ENCODE measurements at places on chromosomes 3 and 15.
A peak's percentile ranks its signal among the peaks of the same experiment; 100 is the strongest.

GRCh38 chr15:89858661-89859458 lies 34.9 kb downstream of the AP3S2 start:
- no peaks in the 10 kb centered on the region for H3K36me3 ChIP-seq
- H3K4me3 ChIP-seq = no peak overlapping the region
- no peaks in the 10 kb centered on the region for H3K27me3 ChIP-seq
- no peaks in the 10 kb centered on the region for H3K4me1 ChIP-seq
- no peak overlapping the region for H3K27ac ChIP-seq

DNA sequence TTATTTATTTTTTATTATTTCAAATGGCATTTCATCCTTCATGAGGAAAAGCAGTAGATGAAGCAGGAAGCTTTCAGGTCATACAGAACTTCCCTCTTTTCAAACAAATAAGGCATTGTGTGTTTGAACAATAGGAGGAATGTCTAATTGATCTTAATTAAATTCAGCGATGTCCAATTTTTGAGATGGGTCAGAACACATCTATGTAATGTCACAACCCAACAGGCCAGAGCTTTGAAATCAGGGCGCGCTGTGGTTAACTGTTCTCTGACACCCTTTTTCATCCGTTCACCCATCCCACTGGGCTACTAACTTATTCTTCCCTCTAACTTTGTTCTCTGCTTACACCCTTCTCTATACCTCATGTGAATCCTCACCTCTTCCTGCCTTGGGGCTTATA lies 510.5 kb downstream of the FOXP1 start:
- no peaks in the 10 kb centered on the region for H3K36me3 ChIP-seq
- no peak overlapping the region for H3K27ac ChIP-seq
- no peaks in the 10 kb centered on the region for H3K27me3 ChIP-seq
- DNase-seq = no peak

DNA sequence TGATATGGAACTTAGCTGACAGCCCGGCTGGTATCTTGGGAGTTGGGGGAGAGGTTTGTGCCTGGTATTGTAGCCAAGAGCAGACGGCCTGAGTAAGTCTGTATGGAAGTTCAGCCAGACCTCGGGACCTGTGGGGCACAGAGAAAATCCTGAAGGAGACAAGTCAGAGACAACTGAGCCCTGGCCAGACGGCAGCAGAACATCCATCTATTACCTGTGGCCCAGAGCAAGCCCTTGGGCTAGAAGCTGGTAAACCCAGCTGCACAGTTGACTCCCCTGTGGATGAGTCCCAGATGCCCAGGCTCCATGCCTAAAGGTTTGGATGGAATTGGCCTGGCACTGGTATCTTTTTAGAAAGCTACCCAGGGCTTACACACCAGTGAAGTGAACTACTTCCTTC lies 70.4 kb upstream of the DLG1 start:
- no peak overlapping the region for H3K27ac ChIP-seq
- no peak for DNase-seq
- H3K36me3 ChIP-seq = no peaks in the 10 kb centered on the region
- H3K4me1 ChIP-seq = peaks cover 8% of the 10 kb centered on the region
- H3K27me3 ChIP-seq = no peaks in the 10 kb centered on the region

- no peak overlapping the region for H3K4me3 ChIP-seq
- no peaks in the 10 kb centered on the region for H3K4me1 ChIP-seq
- no peaks in the 10 kb centered on the region for H3K27me3 ChIP-seq
- no peak overlapping the region for H3K27ac ChIP-seq
Observed at GRCh38 chr3:160279657-160280056, 54.4 kb downstream of the C3orf80 start.

DNA sequence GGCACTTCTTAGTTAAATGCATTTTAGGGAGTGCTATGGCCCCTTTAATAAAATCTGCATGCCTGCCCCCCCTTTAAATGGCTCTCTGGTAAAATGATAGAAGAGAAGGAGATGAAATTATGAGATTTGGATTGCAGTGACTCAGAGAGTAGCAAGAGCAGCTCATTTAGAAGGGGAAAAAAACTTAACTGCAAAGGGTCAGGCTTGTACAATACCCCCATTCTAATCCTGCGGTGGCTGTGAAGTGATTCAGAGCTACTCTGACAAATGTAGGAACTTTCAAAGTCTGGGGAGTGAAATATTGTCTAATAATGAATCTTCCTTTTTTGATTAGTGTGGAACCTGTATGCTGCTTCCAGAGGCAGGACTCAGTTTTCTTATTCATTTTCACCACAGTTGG lies 44.1 kb upstream of the TBC1D23 start:
- H3K27ac ChIP-seq = no peak overlapping the region
- H3K4me3 ChIP-seq = no peak overlapping the region
- no peaks in the 10 kb centered on the region for H3K4me1 ChIP-seq
- no peaks in the 10 kb centered on the region for H3K27me3 ChIP-seq
- DNase-seq = no peak
- no peaks in the 10 kb centered on the region for H3K36me3 ChIP-seq

DNA sequence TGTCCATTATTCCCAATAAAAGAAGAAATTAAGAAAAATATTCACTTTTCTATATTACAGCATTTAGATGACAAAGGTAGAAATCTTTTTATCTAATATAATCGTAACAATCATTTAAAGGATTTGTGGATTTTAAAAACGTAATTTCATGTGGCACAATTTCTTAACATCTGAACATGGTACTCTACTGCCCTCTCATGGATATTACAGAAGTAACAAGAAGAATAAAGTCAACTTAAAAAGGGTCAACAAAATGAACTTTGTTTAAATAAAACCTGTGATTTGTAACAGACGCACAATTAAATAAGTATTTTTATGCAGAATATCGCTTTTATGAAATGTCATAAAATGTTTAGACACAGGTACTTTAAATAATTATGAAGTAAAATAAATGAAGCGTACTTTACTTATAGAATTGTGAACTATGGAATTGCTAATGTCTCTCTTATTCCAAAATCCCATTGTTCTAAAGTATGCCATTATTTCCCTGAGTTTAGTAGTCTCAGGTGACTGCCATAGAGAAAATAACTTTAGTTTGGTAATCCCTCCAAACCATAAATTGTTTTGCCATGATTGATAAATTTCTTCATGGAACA lies 366.8 kb upstream of the ZNF385D start:
- H3K27me3 ChIP-seq = no peaks in the 10 kb centered on the region
- no peak overlapping the region for H3K27ac ChIP-seq
- H3K36me3 ChIP-seq = no peaks in the 10 kb centered on the region
- no peak overlapping the region for H3K4me3 ChIP-seq

GRCh38 chr3:29026959-29027358 lies 253.9 kb upstream of the RBMS3 start:
- no peak for DNase-seq
- H3K27me3 ChIP-seq = no peaks in the 10 kb centered on the region
- no peak overlapping the region for H3K4me3 ChIP-seq
- no peaks in the 10 kb centered on the region for H3K4me1 ChIP-seq
- H3K27ac ChIP-seq = no peak overlapping the region

GRCh38 chr15:91357486-91357885 lies 257.4 kb downstream of the SV2B start:
- H3K4me1 ChIP-seq = no peaks in the 10 kb centered on the region
- peaks cover 5% of the 10 kb centered on the region for H3K27me3 ChIP-seq
- DNase-seq = no peak
- no peaks in the 10 kb centered on the region for H3K36me3 ChIP-seq
- no peak overlapping the region for H3K27ac ChIP-seq

GRCh38 chr3:168524129-168524528 lies 428.4 kb upstream of the GOLIM4 start:
- no peak overlapping the region for H3K4me3 ChIP-seq
- no peaks in the 10 kb centered on the region for H3K27me3 ChIP-seq

DNA sequence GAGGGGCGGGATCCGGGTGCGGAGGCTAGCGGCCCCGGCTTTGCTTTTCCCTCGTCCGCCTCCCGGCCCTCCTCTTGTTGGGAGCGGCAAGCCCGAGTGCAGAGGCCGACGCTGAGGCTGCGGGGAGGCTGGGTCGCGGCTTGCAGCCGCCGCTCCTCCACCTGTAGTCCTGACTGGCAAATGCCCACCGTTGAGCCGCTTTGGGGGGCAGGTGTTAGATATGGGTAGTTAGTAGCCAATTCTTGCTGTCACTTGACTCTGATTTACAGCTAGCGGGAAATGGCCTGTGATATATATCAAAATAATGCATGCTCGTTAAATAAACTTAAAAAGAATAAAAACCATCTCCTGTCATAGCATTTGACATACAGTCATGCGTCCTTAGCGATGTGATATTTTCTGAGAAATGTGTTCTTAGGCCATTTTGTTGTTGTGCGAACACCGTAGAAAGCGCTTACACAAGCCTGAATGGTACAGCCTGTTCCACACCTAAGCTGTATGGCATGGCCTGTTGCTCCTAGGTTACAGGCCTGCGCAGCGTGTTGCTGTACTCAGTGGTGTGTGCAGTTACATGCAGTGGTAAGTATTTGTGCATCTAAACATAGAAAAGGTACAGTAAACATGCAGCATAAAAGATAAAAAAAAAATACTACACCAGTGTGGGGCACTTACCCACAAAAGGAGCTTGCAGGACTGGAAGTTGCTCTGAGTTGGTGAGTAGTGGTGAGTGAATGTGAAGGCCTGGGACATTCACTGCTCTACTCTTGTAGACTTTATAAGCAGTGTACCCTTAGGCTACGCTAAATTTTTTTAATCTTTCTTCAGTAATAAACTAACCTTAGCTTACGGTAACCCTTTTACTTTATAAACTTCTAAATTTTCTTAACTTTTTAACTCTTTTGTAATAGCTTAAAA lies 873 bp downstream of the CAPN7 start:
- H3K4me1 ChIP-seq = peaks cover 19% of the 10 kb centered on the region
- no peak for DNase-seq
- H3K4me3 ChIP-seq = peak overlapping the region; percentile 74
- H3K27ac ChIP-seq = peak overlapping the region; percentile 94

GRCh38 chr3:47478022-47478421 lies 2.3 kb upstream of the SCAP start:
- DNase-seq = no peak
- H3K27me3 ChIP-seq = no peaks in the 10 kb centered on the region
- no peak overlapping the region for H3K4me3 ChIP-seq

GRCh38 chr3:19901918-19902317 lies 32.1 kb downstream of the EFHB start:
- no peak overlapping the region for H3K4me3 ChIP-seq
- DNase-seq = no peak
- H3K36me3 ChIP-seq = no peaks in the 10 kb centered on the region

- no peaks in the 10 kb centered on the region for H3K27me3 ChIP-seq
- H3K4me3 ChIP-seq = no peak overlapping the region
- no peaks in the 10 kb centered on the region for H3K36me3 ChIP-seq
- no peak overlapping the region for H3K27ac ChIP-seq
Observed at GRCh38 chr3:24591191-24591590, 96.5 kb upstream of the THRB start.

DNA sequence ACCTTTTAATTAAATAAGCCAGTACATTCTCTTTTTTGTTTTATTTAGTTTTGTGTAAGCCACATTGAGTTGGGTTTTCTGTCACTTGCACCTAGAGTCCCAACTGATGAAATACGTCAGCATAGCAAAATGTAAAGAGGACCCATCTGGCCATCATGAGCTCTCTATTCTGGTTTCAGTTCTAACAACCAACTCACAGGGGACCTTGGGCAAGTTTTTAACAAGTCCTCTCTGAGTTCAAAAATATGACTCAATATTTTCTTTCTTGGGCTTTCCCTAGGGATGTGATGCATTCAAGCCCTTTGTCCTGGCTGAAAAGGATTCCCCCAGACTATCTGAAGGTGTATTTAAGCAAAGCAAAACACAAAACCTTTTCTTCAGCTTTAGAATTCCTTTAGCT lies 32.9 kb downstream of the PLCH1 start:
- no peak overlapping the region for H3K27ac ChIP-seq
- H3K27me3 ChIP-seq = no peaks in the 10 kb centered on the region
- H3K36me3 ChIP-seq = no peaks in the 10 kb centered on the region
- no peak overlapping the region for H3K4me3 ChIP-seq
- no peaks in the 10 kb centered on the region for H3K4me1 ChIP-seq

DNA sequence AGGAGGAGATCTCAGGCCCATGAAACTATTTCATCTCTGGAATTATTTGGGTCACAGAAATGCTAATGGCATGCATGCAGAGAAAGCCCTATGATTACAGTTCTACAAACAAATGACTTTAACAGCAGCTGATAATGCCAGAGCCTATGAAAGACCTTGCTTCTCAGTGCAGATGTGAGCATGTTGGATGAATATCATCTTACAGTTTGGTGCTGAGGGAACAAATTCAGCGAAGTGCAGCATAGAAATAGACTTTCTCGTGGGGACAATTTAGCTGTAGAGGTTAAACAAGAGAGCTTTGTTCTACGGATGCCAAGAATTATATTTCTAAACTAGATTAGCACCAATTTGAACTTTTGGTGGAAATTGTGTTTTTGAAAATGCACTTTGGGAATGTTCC lies 27.7 kb downstream of the PTX3 start:
- H3K4me3 ChIP-seq = no peak overlapping the region
- no peaks in the 10 kb centered on the region for H3K4me1 ChIP-seq
- no peak for DNase-seq
- H3K27ac ChIP-seq = no peak overlapping the region

Measured in heart right ventricle (tissue), 16 donors.